IPS DF 19.7 (cell line): ENCODE measurements at places on chromosomes 7 and 10.

- no peak for DNase-seq
Measured at GRCh38 chr10:5996696-5997095, 19.4 kb upstream of the IL15RA start.

DNA sequence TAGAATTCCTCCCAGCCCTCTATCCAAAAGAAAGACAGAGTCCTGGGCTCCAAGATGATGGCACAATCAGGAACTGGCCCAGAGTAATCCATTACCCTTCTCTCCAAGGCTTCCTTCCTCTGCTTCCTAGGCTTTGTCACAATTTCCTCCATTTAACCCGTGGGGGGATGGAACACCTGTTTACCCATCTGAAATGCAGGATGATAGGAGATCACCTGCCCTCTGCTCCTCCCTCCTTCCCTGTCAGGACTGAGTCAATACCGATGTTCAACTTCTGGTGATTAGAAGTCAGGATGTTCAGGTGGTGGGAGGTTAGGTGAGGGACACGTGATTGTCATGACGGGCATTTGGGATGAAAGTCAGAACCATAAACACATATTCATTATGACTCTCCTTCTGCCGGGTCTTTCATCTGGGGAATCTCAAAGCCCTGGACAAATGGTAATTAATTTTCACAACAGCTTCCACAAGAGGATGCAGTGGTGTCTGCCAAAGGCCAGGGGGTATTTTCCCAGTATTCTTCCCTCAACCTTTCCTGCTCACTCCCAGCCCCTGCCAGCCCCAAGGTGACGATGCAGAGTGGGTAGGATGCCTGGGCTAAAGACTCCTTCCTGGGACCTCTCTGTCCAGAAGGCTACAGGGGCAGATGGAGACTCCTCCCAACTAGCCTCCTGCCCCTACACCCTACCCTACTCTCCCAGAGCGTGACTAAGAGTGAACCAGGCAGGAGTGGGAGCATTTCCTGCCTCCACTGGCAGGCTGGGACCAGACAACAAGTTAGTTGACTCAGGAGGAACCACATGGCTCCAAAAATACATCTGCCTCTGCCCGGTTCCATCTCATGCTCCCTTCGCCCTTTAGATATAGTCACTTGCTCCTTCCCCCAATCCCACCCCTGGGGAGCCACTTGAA, 27.9 kb downstream of the DUSP5 start:
- DNase-seq, result no peak

- DNase-seq, result no peak
Measured at GRCh38 chr10:129786216-129786615, 177.9 kb downstream of the EBF3 start.

DNA sequence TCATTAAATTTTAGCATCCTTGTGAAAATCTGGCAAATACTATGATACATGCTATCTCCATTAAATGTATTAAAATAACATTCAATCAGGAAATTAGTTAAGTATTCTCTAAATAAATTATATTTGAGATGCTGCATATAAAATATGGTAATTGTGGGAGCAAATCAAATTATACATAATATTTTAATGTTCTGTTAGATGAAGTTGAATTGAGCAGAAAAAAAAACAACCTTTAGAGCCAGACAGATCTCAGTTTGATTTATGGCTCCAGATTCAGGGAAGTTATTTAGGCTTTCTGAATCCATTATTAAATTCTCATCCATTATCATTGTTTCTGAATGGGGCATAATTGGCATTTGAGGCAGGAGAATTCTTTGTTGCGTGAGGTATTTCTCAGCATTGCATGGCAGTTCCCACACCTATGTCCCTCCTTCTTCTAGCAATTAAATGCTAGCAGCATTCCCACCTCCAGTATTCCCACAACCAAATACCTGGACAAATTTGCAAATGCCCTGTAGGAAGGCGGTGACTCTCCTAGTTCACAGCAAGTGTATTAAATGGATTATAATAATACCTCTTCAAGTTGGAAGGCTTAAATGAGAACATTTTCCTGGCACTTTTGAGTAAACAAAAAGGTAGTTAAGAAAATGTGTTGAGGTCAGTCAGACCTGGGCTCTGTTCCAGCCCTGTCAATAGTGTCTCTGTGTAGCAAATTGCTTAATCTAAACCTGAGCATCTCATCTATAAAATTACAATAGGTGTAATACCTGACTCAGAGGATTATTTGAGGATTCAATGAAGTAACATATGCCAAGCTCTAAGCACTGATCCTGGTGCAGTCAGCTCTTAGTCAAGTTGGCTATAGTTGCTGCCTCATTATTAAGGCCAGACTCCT, 108.9 kb downstream of the RNLS start:
- DNase-seq, result no peak

GRCh38 chr10:58651040-58651439, 138.4 kb downstream of the BICC1 start:
- no peak for DNase-seq

DNA sequence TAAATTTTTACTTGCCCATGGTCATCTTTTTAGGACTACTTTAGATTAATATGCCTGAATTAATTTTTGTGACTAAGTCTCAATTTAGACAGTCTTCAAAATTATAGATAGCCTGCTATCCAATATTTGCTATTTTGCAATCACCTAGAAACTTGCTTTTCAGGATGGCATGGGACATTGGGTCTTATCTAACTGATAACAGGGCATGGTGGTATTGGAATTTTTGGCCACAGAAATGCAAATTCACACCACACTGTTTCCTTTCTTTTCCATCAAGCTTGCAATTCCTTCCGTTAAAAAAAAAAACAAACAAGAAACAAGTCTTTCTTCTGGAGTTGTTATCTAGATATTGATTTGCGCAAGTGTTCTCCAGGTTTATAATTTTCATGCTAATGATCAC, 8.8 kb downstream of the ARL5B start:
- no peak for DNase-seq

DNA sequence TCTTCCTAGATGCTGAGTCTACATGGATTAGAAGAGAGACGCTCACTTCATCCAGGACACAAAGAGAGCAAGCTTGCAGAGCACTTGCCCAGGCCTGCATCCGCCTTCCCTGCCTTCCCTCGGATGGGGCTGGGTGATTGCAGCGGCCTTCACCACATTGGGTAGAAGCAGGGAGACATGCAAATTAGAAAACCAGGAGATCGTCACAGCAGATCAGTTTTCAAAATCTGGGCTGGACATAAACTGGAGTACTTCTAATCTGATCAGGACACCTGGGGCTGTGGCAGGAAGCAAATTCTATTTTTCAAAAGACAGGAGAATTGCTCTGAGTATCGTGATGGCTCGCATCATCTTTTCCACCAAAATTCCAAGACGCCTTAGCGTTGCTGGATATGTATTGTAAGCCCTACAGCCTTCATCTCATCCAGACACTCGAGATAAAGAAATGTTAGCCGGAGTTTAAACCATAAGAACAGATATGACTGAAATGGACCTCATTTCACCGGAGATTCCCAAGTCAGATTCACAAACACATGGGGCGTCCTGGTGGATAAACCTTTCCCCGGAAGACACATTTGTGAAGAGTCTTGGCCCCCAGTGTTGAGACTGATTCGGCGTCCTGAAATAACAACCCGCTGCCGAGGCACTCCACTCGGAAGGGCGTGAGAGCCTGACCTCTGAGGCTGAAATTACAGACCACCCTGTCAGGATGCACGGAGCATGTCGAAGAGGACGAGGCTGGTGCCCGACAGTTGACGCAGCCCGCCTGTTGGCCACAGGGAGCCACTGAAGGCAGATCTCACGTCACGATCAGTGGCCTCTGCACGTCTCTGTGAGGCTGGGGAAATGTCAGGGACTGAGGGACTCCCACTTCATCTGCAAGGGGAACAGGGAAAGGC, 91.2 kb upstream of the PARD3 start:
- no peak for DNase-seq

DNA sequence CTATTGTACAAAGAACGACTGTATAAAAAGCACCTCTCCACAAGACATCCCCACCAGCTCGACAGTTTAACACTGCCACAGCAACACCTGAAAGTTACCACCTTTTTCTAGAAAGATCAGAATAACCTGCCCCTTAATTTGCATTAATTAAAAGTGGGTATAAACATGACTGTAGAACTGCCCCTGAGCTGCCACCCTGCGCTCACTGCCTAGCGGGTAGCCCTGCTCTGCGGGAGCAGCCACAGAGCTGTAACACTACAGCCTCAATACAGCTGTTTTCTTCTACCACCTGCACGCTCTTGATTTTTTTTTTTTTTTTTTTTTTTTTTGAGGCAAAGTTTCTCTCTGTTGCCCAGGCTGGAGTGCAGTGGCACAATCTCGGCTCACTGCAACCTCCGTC, 140.9 kb downstream of the PARD3 start:
- DNase-seq, result no peak

DNA sequence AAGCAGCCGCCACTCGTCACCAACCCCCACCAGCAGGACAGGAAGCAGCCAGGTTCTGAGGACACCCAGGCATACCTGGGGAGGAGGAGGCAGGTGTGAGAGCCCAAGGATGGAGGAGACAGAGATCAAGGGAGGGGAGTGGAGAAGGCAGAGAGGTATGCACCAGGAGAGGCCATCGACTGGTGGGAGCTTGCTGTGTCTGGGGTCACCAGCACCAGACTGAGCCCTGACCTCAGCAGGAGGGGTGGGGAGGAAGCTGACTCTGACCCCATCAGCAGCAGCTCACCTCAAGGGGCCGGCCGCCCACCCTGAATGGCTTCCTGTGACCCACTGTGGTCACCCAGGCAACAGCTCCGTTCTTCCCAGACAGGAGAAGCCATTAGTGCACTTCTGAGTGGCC, 7.8 kb downstream of the VIPR2 start:
- no peak for DNase-seq

- DNase-seq, result no peak
Measured at GRCh38 chr10:99533496-99534449, 1.0 kb downstream of the NKX2-3 start.

- DNase-seq, result no peak
Measured at GRCh38 chr7:99624484-99624883, 7.7 kb downstream of the ZSCAN25 start.
